ENCODE measurements at places on chromosomes 4 and X. TPM values are rescaled to one million over a fixed set of nuclear protein-coding genes. Genes with fewer than 3 reads are reported as not detected.
A peak's percentile ranks its signal among the peaks of the same experiment; 100 is the strongest.

DNA sequence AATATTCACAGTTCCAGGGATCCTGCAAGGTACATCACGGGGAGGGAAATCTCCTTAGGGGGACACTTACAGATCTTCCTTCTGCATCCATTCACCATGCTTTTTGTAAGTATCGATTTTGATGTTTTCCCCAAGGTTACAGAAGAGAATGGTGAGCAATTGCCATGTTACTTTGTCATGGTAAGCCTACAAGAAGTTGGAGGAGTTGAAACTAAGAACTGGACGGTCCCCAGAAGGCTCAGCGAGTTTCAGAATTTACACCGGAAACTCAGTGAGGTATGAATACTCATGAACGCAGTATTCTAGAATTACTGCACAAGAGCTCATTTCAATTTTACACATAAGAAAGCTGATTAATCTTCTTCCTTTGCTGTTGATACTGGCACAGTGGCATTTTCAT lies 53.9 kb downstream of the LRP2BP start:
- DNase-seq, result no peak
- peaks cover 8% of the 10 kb centered on the region for H3K36me3 ChIP-seq
- no peaks in the 10 kb centered on the region for H3K27me3 ChIP-seq
- H3K4me3 ChIP-seq, result no peak overlapping the region

DNA sequence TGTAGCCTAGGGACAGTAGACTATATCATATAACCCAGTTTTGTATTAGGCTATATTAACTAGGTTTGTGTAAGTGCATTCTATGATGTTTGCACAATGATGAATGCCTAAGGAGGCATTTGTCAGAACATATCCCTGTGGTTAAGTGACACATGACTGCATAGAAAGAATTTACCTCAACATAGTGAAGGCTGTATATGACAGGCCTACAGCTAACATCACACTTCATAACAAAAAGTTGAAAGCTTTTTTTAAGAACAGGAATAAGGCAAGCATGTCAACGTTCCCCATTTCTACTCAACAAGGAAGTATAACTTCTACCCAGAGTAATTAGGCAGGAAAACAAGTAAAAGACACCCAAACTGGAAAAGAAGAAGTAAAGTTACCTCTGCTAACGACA lies 165.9 kb upstream of the NDST4 start:
- no peak overlapping the region for H3K4me3 ChIP-seq

- H3K27ac ChIP-seq, result no peak overlapping the region
- no peaks in the 10 kb centered on the region for H3K36me3 ChIP-seq
- H3K4me1 ChIP-seq, result no peaks in the 10 kb centered on the region
- DNase-seq, result no peak
- H3K27me3 ChIP-seq, result no peaks in the 10 kb centered on the region
- no peak overlapping the region for H3K4me3 ChIP-seq
Observed at GRCh38 chr4:52374877-52375276, 284.2 kb downstream of the USP46 start.

DNA sequence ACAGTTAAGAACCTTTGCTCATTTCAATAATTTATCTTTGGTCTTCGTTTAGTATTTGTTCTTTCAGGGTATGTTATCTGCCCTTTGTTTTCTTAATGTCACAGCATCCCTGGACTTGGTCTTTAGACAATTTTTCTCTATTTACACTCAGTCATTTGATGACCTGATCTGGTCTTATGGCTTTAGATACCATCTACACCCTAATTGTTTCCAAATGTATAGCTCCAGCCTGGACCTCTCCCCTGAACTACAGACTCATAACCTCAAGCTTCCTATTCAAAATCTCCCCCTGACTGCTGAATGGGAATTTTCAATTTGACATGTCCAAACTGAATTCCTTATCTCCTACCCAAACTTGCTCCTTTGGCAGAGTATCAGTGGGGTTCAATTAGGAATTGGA lies 3.7 kb upstream of the SUPT20HL2 start:
- H3K4me3 ChIP-seq, result no peak overlapping the region
- H3K4me1 ChIP-seq, result no peaks in the 10 kb centered on the region
- no peak for DNase-seq

- no peak overlapping the region for H3K4me3 ChIP-seq
- no peaks in the 10 kb centered on the region for H3K4me1 ChIP-seq
- H3K27ac ChIP-seq, result no peak overlapping the region
Observed at GRCh38 chrX:49247916-49248811, 12.9 kb downstream of the CCDC22 start.

DNA sequence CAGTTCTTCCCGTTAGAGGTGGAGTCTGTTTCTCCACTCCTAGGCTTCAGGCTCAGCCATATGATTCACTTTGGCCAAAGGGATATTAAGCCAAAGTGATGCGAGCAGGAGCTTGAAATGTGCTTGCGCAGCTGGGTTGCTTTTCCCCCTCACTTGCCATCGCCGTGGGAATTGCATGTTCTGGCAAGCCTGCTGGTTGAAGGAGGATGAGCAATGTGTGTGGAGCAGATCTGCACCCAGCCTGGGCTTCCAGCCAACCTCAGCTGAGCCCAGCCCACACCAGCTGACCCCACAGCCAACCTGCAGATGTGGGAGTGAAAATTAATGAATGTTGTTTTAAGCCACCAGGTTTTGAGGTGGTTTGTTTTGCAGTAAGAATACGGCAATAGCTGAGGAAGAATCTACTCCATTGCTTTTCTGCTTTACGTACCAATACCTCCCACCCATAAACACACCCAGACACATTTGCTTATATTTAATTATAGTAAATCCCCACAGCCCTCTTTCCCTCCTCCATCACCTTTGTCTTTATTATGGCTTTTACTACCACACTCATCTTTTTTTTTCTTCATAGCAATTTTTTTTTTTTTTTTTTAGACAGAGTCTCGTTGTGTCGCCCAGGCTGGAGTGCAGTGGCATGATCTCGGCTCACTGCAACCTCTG lies 132.8 kb upstream of the FUNDC1 start:
- no peaks in the 10 kb centered on the region for H3K36me3 ChIP-seq
- no peaks in the 10 kb centered on the region for H3K27me3 ChIP-seq
- no peak overlapping the region for H3K27ac ChIP-seq

DNA sequence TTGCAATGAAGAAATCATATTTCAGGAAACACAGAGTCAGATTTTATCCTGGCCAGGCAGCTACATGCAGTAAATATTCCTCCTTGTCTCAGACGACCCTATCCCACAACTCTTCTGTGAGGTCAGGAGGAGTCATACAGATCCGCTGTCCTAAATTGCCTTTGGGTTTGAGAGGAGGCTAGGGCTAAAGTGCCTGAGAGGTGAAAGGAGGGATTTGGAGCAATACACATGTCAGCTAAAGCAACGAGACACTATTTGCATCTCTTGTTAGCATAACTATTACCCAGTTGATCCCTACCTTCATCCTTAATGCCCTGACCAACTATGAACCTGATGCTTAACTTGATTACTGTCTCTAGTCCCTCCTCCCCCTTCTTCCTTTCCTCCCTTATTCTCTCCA lies 98.6 kb downstream of the TBC1D19 start:
- H3K4me3 ChIP-seq, result no peak overlapping the region
- 0 out of 2 replicates have a peak, but pooled peaks cover 3% of the 10 kb centered on the region for H3K4me1 ChIP-seq
- H3K36me3 ChIP-seq, result peaks cover 29% of the 10 kb centered on the region
- no peaks in the 10 kb centered on the region for H3K27me3 ChIP-seq

DNA sequence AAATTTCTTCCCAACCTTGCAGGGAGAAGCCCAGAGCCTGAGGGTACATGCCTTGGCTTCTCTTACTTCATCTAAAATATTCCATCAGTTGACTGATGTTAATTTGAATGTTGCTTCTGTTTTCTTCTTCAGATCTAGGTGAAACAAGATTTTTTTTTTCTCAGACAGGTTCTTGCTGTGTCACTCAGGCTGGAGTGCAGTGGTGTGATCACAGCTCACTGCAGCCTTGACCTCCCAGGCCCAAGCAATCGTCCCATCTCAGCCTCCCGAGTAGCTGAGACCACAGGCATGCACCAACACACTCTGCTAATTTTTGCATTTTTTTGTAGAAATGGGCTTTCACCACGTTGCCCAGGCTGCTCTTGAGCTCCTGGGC lies 62.1 kb upstream of the KLF3 start:
- no peaks in the 10 kb centered on the region for H3K27me3 ChIP-seq
- DNase-seq, result no peak
- no peaks in the 10 kb centered on the region for H3K36me3 ChIP-seq
- no peak overlapping the region for H3K27ac ChIP-seq

DNA sequence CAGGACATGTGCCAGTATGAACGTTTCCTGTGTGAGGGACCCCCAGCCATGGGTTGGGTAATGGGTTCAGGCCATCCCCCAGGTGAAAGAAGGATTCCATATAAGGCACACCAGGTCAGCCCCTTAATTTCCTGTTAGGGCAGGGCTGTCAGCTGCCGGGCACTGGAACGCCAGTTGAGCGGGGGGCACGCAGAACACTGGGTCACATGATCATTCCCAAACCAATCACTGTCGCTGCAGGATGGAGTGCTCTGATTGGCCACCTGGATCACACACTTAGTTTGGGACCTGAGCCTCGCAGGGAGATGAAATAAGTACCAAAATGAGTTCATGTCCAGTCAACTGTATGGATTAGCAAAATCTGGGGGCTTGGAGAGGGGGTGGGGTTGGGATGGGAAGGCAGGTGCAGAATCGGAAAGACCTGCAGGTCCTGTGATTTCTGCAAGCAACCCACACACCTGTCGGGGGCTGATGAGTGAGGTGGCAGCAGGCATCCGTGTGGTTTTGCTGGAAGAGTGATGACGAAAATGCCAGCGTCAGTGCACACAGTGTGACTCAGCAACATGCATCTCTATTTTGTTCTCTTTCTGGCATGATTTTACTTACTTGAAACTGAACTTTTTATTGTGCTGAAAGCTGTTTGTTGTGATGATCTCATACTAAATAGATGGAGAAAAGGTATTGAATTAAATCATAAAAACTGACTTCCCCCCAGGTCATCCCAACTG lies 32.2 kb downstream of the RNF212 start:
- H3K27me3 ChIP-seq, result no peaks in the 10 kb centered on the region
- H3K27ac ChIP-seq, result no peak overlapping the region
- H3K4me1 ChIP-seq, result no peaks in the 10 kb centered on the region
- H3K4me3 ChIP-seq, result no peak overlapping the region
- peak; percentile 46 for DNase-seq

- no peaks in the 10 kb centered on the region for H3K36me3 ChIP-seq
- DNase-seq, result no peak
- H3K27me3 ChIP-seq, result no peaks in the 10 kb centered on the region
- no peaks in the 10 kb centered on the region for H3K4me1 ChIP-seq
- no peak overlapping the region for H3K27ac ChIP-seq
Observed at GRCh38 chr4:31783311-31783710, 1063.1 kb downstream of the PCDH7 start.

GRCh38 chrX:4091046-4091760 lies 377.8 kb upstream of the PRKX start:
- DNase-seq, result no peak
- H3K4me1 ChIP-seq, result peaks cover 2% of the 10 kb centered on the region
- H3K4me3 ChIP-seq, result no peak overlapping the region
- no peaks in the 10 kb centered on the region for H3K36me3 ChIP-seq

- no peak overlapping the region for H3K27ac ChIP-seq
- peaks cover 49% of the 10 kb centered on the region for H3K27me3 ChIP-seq
- H3K36me3 ChIP-seq, result peaks cover 5% of the 10 kb centered on the region
- H3K4me3 ChIP-seq, result no peak overlapping the region
- H3K4me1 ChIP-seq, result no peaks in the 10 kb centered on the region
- no peak for DNase-seq
Observed at GRCh38 chrX:129959493-129959832, 23.0 kb upstream of the BCORL1 start.

GRCh38 chr4:153469031-153469430 lies 2.9 kb downstream of the TMEM131L start:
- no peaks in the 10 kb centered on the region for H3K4me1 ChIP-seq
- H3K4me3 ChIP-seq, result no peak overlapping the region
- DNase-seq, result no peak
- no peaks in the 10 kb centered on the region for H3K27me3 ChIP-seq
- H3K36me3 ChIP-seq, result peaks cover 4% of the 10 kb centered on the region

- H3K27me3 ChIP-seq, result no peaks in the 10 kb centered on the region
- no peaks in the 10 kb centered on the region for H3K4me1 ChIP-seq
- H3K4me3 ChIP-seq, result no peak overlapping the region
- DNase-seq, result no peak
Observed at GRCh38 chr4:124199755-124200154, 512.8 kb downstream of the ANKRD50 start.

GRCh38 chr4:133464311-133464710 lies 315.2 kb downstream of the PCDH10 start:
- H3K36me3 ChIP-seq, result no peaks in the 10 kb centered on the region
- no peak overlapping the region for H3K27ac ChIP-seq
- no peak overlapping the region for H3K4me3 ChIP-seq
- 0 out of 2 replicates have a peak, but pooled peaks cover 4% of the 10 kb centered on the region for H3K4me1 ChIP-seq
- H3K27me3 ChIP-seq, result no peaks in the 10 kb centered on the region

DNA sequence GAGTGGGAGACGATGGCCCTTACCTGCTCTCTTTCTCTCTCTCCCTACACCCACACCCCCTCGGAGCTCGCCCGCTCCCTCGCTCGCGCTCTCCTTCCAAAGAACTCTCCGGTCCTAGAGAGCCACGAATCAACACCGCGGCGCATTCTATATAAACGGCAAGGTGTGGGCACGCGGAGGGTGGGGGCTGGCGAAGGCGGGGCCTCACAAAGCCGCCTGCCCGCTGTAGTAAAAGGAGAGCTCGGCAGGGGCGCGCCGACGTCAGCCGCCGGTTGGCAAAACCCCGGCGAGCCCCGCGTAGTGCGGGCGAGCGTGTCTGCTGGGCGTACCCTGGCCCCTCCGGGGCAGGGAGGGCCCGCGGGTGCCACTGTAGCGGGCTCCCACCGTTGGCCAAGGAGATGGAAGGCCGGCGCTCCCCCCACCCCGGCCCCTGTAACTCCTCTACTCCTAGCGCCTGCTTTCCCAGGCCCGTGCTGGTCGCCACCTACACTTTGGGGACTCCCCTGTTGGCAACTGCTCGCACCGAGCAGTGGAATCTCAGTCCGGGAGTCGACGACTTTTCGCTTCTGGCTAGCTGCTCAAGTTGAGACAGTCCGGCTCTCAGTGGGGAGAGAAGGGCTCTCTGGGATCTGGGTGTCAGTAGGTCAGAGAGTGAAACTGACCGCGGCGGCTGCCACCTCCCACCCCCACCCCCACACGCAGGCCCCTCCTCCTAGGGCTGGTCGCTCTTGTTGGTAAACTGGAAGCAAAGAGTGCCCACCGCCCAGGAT lies 325.5 kb upstream of the F9 start:
- peak overlapping the region; percentile 96 for H3K4me3 ChIP-seq
- DNase-seq, result peak; percentile 73
- H3K36me3 ChIP-seq, result no peaks in the 10 kb centered on the region
- no peaks in the 10 kb centered on the region for H3K4me1 ChIP-seq

DNA sequence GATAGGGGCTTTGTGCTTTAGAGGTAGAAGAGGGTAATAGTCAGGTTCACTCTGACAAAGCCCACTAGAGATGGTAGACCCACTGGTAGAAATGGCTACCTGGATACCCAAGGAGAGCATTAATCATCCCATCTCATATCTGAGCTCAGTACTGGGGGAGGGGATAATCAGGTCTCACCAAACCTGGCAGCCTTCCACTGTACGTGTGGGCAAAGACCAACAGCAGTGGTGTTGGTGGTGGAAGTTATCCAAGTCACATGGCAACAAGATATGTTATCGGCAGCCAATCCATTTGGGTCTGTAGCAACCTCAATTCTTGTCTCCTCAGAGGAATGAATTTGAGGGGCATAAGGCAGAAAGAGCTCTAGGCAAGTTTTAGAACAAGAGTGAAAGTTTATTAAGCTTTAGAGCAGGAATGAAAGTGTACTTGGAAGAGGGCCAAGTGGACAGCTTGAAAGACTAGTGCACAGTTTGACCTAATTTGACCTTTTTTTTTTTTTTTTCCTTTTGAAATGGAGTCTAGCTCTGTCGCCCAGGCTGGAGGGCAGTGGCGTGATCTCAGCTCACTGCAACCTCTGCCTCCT lies 67.0 kb upstream of the CXCL13 start:
- DNase-seq, result no peak
- H3K27ac ChIP-seq, result no peak overlapping the region
- no peaks in the 10 kb centered on the region for H3K4me1 ChIP-seq
- no peak overlapping the region for H3K4me3 ChIP-seq
- H3K36me3 ChIP-seq, result peaks cover 4% of the 10 kb centered on the region

BEX5 gene
- total RNA-seq, result 7.7 TPM

CCSER1 gene
- 0.57 TPM for total RNA-seq

SPATA4 gene
- total RNA-seq, result not detected

ITIH6 gene
- total RNA-seq, result not detected

C4orf50 gene
- 0.17 TPM for total RNA-seq
